ENCODE measurements at places on chromosomes 12 and 14.

GRCh38 chr14:90521930-90522483 is 125.2 kb downstream of the CALM1 start:
- no peak for DNase-seq

DNA sequence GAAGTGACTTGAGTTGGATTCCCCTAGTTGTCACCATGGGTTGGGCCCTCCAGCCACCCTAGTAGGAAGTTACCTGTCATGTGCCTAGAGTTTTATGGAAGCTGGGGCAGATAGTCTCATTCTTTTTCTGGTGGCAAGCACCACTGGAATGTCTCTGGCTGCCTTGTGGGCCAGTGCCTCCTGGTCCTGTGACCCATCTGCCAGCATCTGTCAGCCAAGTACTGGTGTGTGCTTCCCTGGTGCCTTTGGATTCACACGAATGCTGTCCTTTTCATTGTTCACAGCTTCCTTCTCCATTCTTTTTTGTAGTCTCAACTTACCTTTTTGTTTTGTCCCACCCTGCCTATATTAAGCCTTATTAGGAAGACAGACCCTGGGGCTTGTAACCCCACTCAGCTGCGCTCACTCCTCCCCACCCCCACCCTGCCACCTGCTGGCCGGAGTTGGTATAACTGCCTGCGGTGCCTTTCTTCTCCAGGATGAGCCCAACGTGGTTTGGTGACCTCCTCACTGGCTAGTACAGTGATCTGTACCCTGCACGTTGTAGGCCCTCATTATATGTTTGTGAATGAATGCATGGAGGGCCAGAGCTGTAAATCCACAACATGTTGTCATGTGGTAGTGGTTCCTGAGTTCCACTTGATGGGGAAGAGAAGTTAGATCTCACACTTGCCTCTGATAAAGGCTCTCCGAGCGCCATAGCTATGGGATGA is 125.7 kb downstream of the TSPAN9 start:
- peak; percentile 82 for DNase-seq

DNA sequence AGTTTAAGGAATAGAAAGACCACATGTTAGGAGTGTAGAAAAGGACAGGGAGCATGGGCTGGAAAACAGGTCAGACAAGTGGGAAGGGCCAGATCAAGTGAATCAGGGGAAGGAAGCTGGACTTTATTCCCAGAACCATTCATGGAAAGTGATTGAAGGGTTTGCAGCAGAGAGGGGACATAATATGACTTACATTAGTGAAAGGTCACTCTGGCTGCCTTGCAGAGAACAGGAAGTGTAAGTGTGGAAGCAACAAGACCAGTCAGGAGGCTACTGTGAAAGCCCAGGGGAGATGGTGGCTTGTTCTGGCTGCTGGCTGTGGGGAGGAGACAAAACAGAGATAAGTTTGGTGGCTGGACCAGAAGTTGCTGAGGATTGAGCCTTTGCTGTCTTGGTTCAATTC is 69.1 kb downstream of the VCPKMT start:
- no peak for DNase-seq

- no peak for DNase-seq
These were observed 56.0 kb downstream of the DCAF5 start for GRCh38 chr14:69096781-69097475.

GRCh38 chr12:91105807-91106206 is 5.5 kb downstream of the LUM start:
- no peak for DNase-seq

DNA sequence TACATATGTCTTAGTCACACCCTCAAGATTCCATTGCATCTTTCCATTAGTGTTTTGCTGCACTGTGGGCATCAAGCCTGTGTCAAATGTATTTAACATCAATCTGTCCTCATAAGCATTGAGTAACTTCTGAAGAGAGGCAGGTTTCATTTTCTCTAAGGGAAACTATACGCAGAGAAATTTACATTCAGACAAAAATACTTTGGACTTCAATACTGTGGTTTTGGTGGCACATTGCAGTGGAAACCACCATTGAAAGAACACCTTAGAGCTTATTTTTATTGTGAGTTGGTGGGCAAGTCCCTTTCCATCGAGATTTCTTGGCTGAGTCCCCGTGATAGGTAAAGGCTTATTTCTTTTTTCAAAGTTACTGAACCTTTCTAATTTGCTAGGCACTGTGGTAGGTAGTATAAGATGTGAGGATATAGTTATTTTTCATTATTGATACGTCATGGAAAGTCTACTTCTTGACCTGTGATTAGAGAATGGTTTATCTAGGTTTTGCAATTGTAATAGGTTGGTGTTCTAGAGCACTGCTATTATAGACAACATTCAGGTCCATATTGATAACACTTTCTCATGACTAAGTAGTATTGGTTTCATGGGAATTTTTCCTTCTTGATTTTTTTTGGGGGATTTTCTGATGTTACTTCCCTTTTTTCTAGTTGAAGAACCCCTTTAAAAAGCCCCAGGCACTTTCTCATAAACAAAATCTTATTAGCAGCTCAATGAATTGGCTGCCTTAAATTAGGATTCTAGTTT is 81.9 kb downstream of the CFAP54 start:
- DNase-seq, result no peak

DNA sequence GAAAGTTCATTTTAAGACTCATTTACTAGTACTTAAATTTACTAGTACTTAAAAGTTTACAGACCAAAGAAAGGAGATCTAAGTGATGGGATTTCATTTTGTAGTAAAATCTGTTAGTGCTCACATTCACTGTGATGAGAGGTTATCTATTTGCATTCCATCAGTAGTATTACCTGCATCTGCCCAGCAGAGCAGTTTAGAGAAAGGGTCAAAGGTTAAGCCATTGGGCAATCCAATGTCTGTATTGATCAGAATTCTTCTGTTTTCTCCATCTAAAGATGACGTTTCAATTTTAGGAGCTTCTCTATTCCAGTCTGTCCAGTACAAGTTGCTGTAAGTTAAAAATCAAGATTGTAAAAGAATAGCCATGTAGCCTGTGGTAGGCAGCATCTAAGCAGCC is 18.3 kb downstream of the RTRAF start:
- no peak for DNase-seq

DNA sequence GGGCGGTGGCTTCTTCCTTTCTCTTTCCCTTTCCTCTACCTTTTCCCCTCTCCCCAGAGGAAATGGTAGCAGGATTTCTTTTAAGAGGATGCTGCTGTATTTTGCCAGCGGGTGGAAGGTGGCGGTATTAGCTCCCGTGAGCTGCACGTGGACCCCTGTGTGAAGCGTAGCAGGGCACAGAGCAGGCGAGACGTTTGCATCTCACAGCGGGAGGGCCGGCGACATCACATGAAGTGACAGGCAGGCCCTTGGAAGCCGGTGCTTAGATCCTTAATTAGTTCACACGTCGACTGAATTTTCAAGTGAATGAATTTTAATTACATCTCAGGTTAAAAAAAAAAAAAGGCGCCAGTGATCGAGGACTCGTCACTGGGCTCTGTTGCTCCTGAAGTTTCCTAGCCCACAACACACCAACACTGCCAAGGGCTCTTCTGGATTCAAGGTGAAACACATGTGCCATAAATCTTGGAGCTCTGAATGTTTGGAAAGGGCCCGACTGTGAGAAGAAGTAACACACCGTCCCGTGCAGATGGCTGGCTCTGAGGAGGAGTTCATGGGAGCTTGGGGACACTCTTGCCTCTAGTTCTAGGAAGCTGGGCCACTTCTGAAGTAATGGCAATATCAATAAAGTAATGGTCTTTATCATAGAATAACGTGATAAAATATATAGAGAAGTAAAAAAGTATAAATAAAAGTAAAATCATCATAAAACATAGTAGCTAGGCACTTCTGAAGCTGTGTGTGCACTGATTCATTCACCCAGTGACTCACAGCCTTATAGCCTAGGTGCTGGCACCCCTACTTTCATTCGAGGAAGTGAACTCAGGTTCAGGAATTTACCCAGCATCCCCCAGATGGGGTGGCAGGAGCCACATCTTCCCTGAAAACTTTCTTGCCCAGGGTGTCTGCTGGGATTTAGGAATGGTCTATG is 75.3 kb downstream of the AACS start:
- DNase-seq, result no peak

GRCh38 chr12:3134526-3135135 is 57.5 kb downstream of the TSPAN9 start:
- no peak for DNase-seq

DNA sequence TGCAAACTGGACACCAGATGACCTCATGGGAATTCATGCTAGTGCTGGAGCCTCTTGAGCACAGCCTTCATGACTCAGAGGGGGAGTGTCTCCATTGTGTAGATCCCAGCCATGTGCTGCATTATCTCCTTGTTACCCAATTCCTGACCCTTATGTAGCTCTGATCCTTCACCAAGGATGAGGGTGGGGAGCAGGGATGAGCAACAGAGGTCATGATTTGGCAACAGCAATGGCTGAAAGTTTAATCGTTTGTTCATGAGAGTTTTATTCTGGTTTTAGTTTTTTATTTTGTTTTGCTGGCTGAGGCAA is 9.5 kb upstream of the BDKRB1 start:
- DNase-seq, result no peak

GRCh38 chr12:91551927-91552326 is 369.3 kb upstream of the DCN start:
- DNase-seq, result no peak

DNA sequence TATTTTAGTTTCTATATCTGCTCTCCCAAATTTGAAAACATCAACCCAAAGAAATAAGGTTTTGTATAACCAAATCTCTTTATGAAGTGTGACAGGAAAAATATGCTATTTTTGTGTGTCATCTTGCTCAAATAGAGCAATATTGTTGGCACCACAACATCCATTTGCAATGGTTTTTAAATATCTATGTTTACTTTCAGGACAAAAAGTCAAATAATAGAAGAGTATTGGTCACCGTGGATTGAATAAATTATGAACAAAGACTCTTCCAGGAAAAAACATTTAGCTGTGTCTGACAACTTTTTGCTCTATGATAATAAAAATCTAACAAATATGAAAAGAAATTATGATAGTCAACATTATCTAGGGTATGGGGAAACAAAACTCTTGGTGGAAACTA is 439.2 kb downstream of the BTG1 start:
- DNase-seq, result no peak

DNA sequence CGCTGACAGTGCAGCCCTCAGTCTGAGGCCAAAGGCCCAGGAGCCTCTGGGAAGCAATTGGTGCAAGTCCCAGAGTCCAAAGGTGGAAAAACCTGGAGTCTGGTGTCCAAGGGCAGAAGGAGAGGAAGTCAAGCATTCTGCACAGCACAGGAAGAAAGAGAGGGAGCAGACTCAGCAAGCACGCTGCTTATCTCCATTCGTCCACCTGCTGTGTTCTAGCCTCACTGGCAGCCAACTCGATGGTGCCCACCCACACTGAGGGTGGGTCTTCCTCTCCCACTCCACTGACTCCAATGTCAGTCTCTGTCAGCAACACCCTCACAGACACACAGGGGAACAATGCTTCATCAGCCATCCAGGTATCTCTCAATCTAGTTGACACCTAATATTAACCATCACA is 38.8 kb downstream of the HELB start:
- no peak for DNase-seq

DNA sequence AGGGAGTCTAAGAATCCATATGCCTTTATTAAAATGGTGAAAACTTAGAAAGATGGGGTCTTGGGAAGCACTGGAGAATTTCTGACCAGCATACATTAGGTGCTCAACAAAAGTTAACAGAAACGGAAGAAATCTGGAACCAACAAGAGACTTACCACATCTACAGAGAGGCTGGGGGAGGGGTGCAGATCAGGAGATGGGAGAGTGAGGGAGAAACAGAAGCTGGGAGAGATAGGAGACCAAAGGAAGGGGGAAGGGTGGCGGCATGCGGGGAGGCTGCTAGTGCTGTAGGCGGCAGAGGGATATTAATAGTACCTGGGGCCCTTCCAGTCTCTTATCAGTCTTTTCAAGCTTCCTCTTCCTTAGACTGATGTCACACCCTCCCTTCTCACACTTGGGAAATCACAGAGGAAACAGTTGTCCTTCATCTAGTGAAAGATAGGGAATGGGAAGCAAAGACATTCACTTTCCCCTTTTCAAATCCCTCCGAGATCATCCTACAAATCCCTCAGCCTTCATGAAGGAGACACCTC is 18.1 kb downstream of the ZBTB39 start:
- DNase-seq, result no peak

DNA sequence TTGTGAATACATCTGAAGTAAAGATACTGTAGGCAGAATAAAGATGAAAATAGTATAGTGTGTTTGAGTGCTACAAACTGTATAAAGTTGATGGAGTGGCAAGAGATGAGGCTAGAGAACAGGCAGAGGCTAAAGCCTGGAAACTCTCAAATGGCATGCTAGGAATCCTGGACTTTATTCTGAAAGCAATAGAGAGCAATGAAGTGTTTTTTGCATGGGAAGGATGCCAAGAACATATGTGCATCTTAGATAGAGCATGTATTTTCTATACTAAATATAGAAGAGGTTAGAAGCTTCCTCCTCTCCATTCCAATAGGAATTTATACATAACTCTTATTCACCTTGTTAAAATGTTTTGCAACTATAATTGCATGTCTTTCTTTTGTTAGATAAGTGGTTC is 86.3 kb upstream of the TMTC2 start:
- no peak for DNase-seq

- DNase-seq, result no peak
These were observed 191.7 kb downstream of the ALG10B start for GRCh38 chr12:38508246-38508645.

DNA sequence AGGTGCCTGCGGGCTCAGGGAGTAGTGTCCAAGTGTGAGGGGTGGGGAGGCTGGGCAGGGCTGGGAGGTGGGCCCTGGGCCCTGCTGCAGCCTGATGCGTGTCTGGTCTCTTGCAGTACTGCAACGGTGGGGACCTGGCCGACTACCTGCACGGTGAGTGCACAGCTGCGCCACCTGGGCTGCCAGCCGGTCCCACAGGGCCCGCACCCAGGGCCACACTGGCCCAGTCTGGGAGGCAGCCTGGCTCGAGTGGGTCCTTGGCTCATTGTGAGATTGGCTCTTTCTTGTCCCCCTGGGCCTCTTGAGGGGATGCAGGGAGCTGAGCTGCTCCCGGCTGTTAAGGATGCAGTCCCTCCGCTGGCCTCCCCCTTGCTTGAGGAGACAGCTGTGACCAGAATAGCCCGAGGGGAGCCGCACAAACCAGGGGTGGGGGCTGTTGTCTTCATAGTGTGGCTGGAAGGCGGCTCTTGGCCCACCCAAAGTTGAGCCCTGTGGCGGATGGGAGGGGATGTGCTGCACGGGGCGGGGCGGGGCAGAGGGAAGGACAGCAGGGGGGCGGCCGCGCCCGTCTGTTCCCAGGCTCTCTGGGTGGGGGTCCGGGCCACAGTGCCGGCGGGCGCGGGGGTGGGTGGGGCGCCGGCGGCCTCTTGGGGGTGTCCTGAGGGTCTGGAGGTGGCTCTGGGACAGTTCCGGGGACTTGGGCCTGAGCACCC is 13.1 kb downstream of the ULK1 start:
- no peak for DNase-seq

DNA sequence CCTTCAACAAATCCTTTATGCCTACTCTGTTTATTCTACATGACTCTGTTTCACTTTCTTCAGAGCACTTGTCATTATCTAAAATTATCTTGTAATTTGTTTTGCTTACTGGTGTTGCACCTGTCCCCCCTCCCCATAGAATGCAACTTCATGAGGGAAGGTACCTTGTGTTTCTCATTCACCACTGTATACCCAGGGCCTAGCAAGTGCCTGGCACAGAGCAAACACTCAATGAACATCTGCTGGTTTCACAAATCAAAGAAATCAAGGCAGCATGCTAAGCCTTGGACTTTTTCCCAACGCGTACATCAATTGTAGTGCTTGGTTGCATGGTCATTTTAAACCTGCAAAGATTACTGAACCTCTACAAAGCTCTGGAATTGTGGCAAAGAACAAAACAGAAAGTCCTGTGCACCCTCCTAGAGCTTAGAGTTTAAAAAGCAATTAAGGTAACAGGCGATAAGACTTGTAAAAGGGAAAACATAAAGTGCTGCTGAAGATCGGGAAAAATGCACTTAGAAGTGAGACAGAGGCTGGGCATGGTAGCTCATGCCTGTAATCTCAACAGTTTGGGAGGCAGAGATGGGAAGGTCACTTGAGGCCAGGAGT is 479.1 kb downstream of the MED13L start:
- DNase-seq, result no peak

Data from progenitor cell of endocrine pancreas (in vitro differentiated cells).